ENCODE measurements at places on chromosomes 1 and 21.

GRCh38 chr1:202578001-202578504 lies 132.2 kb downstream of the SYT2 start:
- H3K27ac ChIP-seq = no peak overlapping the region
- H3K4me1 ChIP-seq = no peaks in the 10 kb centered on the region
- DNase-seq = no peak
- H3K36me3 ChIP-seq = peaks cover 18% of the 10 kb centered on the region
- H3K4me3 ChIP-seq = no peak overlapping the region

GRCh38 chr21:42584296-42584641 lies 69.2 kb upstream of the PDE9A start:
- no peak overlapping the region for H3K4me3 ChIP-seq
- no peaks in the 10 kb centered on the region for H3K36me3 ChIP-seq
- H3K27ac ChIP-seq = no peak overlapping the region

DNA sequence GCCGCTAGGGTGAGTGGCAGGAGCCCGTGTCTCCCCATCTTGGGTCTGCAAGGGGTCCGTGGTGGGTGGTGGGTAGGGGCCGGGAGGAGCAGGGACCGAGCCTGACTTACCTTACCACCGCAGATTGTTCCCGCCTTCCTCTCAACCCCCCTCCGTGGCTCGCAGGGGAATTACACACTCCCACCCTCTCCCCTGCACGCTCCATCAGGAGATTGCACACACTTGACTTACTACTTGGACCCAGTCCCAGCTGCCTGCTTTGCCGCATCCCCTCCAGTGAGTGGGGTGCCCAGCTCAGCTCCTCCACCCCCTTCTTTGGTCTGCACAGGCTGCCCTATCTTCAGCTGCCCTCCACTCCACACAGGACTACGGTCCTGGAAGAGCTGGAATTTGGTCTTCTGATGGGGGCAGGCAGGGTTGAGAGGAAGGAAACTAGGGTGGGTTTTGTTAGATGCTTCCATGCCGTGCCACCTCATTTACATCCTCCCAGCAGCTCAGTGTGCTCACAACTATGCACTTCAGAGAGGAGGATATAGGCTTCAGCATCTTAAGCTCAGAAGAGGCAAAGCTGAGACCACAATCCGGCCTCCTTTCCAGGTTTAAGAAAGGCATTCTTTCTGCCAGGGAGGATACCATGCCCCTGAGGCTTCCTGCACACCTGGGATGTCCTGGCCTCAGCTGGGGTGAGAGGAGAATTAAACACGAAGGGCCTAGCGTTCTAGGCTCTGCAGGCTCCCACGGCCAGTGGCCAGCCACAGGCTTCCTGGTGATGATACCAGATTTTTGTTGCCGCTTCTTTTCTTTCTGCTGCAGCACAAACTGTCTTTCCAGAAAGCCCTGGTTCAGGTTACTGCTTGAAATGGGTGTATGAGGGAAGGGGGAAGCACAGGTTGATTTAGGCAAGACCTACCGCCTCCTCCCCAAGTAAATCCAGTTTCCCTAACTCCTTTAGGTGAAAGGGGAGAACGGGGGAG lies 2.3 kb downstream of the KCNC4 start:
- H3K4me3 ChIP-seq = peak overlapping the region; percentile 92
- H3K36me3 ChIP-seq = no peaks in the 10 kb centered on the region

- no peaks in the 10 kb centered on the region for H3K36me3 ChIP-seq
- no peaks in the 10 kb centered on the region for H3K27me3 ChIP-seq
- no peak overlapping the region for H3K27ac ChIP-seq
- DNase-seq = no peak
Measured at GRCh38 chr1:115666206-115666605, 24.4 kb downstream of the VANGL1 start.

GRCh38 chr21:31265366-31266013 lies 78.6 kb downstream of the TIAM1 start:
- peaks cover 9% of the 10 kb centered on the region for H3K4me1 ChIP-seq
- peaks cover 17% of the 10 kb centered on the region for H3K27me3 ChIP-seq
- no peaks in the 10 kb centered on the region for H3K36me3 ChIP-seq
- no peak for DNase-seq

GRCh38 chr1:111631502-111631901 lies 11.9 kb downstream of the RAP1A start:
- no peaks in the 10 kb centered on the region for H3K27me3 ChIP-seq
- DNase-seq = no peak
- peaks cover 52% of the 10 kb centered on the region for H3K4me1 ChIP-seq
- no peak overlapping the region for H3K27ac ChIP-seq

GRCh38 chr1:77857552-77857951 lies 30.9 kb upstream of the NEXN start:
- no peak overlapping the region for H3K27ac ChIP-seq
- DNase-seq = no peak
- no peak overlapping the region for H3K4me3 ChIP-seq
- no peaks in the 10 kb centered on the region for H3K4me1 ChIP-seq
- H3K27me3 ChIP-seq = no peaks in the 10 kb centered on the region

GRCh38 chr21:44727321-44727720 lies 15.9 kb upstream of the TSPEAR start:
- H3K36me3 ChIP-seq = peaks cover 6% of the 10 kb centered on the region
- H3K4me1 ChIP-seq = peaks cover 11% of the 10 kb centered on the region

GRCh38 chr1:234611225-234611846 lies 1.4 kb upstream of the IRF2BP2 start:
- peak; percentile 72 for DNase-seq
- peaks cover 47% of the 10 kb centered on the region for H3K4me1 ChIP-seq
- H3K4me3 ChIP-seq = peak overlapping the region; percentile 88
- no peaks in the 10 kb centered on the region for H3K27me3 ChIP-seq
- peaks cover 7% of the 10 kb centered on the region for H3K36me3 ChIP-seq

DNA sequence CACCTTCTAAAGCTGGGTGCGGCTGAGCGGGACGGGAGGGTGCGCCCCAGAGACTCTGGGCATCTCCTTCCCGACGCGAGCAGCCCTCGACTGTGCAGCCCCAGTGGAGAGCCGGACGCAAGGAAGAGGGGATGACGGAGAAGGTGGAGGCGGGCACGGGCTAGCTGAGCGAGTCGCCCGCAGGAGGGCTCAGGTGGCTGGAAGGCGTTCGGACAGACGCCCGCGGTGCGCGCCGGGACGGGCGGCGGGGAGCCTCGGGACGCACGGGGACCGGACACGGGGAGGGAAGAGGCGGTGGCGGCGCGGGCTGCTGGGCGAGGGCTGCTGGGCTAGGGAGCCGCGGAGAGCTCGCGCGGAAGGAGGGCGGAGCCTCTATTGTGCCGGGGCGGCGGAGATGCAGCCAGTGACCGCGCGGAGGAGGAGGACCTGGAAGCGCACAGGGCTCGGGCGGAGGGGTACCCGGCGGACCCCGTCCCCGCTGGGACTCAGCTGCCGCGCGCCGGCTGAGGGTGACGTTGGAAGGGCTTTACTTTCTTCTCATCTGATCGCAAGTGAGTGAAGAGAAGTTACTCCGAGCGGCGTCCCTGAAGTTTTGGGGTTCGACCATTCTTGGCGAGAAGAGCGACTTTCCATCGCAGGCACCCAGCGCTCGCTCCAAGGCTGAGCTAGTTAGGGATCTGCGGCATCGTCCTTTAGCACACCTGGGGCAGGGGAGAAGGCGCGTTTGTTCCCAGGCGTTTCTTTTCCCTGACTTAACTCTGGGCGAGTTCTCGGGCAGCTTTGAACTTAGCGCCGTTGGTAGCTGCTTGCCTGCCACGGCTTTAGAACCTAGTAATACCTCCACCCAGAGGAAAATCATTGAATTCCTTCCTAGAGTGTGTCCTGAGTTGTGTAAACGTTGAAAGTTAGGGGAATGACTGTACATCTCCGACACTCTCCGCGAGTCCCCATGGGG lies at the start of gene OLFML2B:
TSS of gene OLFML2B (minus strand) at position 323 of the 955 bp plus-strand sequence. CDS start 439 bp downstream, outside the sequence.
- peaks cover 79% of the 10 kb centered on the region for H3K27me3 ChIP-seq
- peak within 1 kb of the TSS; percentile 88 for H3K4me3 ChIP-seq
- peak within 1 kb of the TSS; percentile 35 for H3K27ac ChIP-seq
- H3K36me3 ChIP-seq = no peaks in the 10 kb centered on the region

GRCh38 chr21:46538851-46539666 lies 65.8 kb downstream of the S100B start:
- DNase-seq = no peak
- no peak overlapping the region for H3K4me3 ChIP-seq
- no peak overlapping the region for H3K27ac ChIP-seq
- H3K27me3 ChIP-seq = no peaks in the 10 kb centered on the region
- H3K4me1 ChIP-seq = no peaks in the 10 kb centered on the region

- H3K4me1 ChIP-seq = peaks cover 16% of the 10 kb centered on the region
- no peak overlapping the region for H3K27ac ChIP-seq
- no peak for DNase-seq
- H3K27me3 ChIP-seq = peaks cover 38% of the 10 kb centered on the region
- no peak overlapping the region for H3K4me3 ChIP-seq
- H3K36me3 ChIP-seq = no peaks in the 10 kb centered on the region
Measured at GRCh38 chr1:111272081-111272480, 18.6 kb upstream of the CHIA start.

DNA sequence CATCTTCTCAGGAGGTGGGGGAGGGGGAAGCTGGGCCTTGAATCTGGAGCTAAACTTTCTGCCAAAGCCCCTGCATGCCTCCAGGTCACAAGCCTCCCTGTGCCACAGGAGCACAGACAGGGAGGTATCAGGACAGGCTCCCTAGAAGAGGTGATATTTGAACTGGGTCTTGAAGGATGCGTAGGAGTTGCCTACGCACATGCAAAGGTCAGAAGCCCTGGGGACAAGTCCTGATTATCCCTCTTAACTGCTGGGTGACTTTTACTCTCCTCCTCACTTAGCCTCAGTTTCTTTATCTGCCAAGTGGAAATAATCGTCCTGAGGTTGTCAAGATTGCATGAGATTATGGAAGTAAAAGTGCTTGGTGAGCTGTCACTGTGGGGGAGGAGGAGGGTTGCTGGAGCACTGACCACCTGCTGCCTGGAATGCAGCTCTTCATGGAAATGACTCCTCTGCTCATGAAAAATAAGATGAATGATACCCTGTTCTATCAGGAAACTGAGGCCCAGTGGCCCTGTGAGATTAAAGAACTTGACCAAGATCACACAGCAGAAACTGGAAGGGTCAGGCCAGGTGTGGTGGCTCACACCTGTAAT lies 50.6 kb upstream of the LAPTM5 start:
- H3K4me1 ChIP-seq = peaks cover 5% of the 10 kb centered on the region
- no peak overlapping the region for H3K27ac ChIP-seq
- DNase-seq = no peak
- peaks cover 63% of the 10 kb centered on the region for H3K27me3 ChIP-seq
- no peak overlapping the region for H3K4me3 ChIP-seq

DNA sequence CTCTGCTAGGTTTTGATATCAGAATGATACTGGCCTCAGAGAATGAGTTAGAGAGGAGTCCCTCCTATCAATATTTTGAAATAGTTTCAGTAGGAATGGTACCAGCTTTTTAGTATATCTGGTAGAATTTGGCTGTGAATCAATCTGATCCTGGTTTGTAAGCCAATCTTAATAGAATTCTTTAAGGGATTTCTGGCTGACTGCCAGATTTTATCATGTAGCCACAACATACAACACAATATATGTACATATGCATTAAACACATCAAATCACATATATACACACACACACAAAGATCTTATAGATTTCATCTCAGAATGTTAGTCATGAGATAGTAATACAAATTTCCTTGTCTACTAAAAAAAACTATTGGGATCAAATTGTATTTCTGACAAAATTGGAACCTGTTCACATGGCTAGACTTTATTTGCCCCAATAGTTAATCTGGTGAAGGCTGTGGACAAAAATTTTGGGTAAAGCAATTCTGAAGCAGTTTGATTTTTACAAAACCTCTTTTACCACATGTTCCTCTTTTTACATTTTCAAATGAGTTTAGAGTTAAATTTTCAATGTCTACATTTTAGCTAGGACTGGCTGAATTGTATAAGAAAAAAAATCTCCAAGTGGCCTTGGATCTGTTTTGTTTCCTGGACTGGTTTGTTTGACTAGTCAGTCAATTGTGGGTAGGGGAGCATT lies 151.7 kb downstream of the FASLG start:
- H3K4me3 ChIP-seq = no peak overlapping the region
- no peak for DNase-seq
- H3K36me3 ChIP-seq = peaks cover 5% of the 10 kb centered on the region
- H3K4me1 ChIP-seq = peaks cover 17% of the 10 kb centered on the region
- no peaks in the 10 kb centered on the region for H3K27me3 ChIP-seq
- no peak overlapping the region for H3K27ac ChIP-seq

DNA sequence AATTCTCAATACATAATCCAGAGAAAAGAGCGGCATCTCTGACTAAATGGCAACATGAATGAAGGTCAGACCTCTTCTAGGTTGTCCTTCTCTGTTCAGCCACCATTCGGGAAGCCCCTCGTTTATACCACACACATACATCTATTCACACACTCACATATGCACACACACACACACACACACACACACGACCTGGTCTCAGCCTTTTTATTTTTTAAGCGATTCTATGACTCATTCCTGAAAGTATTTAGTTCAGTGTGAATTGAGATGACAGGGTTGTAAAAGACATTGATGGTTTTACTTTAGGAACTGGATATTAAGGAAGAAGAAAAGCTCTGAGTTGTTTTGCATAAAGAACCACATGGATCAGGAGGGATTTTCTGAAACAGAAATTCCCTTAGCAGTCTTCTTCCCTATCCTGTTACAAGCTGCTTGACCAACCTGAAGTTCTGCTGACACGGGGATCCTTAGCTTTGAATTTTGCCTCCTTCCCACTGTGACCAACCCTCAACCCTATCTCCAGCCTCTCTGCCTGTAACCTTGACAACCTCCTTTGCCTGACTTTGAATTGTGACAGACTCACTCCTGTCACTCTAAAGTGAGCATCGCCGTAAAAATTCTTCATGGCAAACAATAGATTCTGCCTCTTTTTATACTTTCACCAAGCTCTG lies 383.1 kb upstream of the ESRRG start:
- no peaks in the 10 kb centered on the region for H3K4me1 ChIP-seq
- H3K4me3 ChIP-seq = no peak overlapping the region
- no peak overlapping the region for H3K27ac ChIP-seq
- no peaks in the 10 kb centered on the region for H3K36me3 ChIP-seq

- H3K27ac ChIP-seq = peak overlapping the region; percentile 56
- peaks cover 25% of the 10 kb centered on the region for H3K4me1 ChIP-seq
Measured at GRCh38 chr1:32627596-32628162, 22.7 kb downstream of the ZBTB8OS start.

- H3K27me3 ChIP-seq = peaks cover 9% of the 10 kb centered on the region
- H3K4me1 ChIP-seq = peaks cover 12% of the 10 kb centered on the region
- no peaks in the 10 kb centered on the region for H3K36me3 ChIP-seq
- no peak overlapping the region for H3K4me3 ChIP-seq
Measured at GRCh38 chr1:53681351-53681976, 57.5 kb downstream of the GLIS1 start.

- H3K27ac ChIP-seq = no peak overlapping the region
- no peak for DNase-seq
- H3K4me3 ChIP-seq = no peak overlapping the region
- H3K4me1 ChIP-seq = no peaks in the 10 kb centered on the region
- no peaks in the 10 kb centered on the region for H3K36me3 ChIP-seq
- no peaks in the 10 kb centered on the region for H3K27me3 ChIP-seq
Measured at GRCh38 chr21:16199539-16199938, 469.8 kb downstream of the USP25 start.

DNA sequence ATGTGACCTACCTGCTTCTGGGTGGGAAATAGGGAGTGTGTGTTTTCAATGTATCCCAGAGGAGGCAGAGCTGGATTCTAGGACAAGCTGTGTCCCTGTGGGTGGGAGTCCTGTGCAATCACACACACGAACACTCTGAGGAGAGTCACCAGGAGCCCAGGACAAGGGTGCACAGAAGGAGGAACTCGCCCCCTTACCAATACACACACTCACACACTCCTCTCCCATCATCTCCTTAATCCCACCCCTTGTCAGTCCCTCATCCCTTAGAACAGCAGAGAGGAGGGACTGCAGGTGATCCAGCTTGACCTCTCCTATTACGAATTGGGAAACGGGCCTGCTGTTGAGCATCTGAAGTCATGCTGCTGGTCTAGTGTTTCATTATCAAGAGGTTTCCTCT lies 8.5 kb upstream of the MYBPHL start:
- no peaks in the 10 kb centered on the region for H3K36me3 ChIP-seq
- DNase-seq = no peak
- no peak overlapping the region for H3K27ac ChIP-seq

All from naive B cell (primary cell).